Karpas-422 (cell line): ENCODE measurements at places on chromosomes 12 and 14. TPM values are rescaled to one million over a fixed set of nuclear protein-coding genes. Genes with fewer than 3 reads are reported as not detected.

Gene ARHGAP9
- total RNA-seq: 6.7 and 12.3 TPM in 2 replicates

Gene SALL2
- not detected in 2 replicates for total RNA-seq

Gene GDF11
- total RNA-seq: 2.9 and 7.8 TPM in 2 replicates

Gene TAS2R50
- 3.9 and 12.0 TPM in 2 replicates for total RNA-seq

Gene TMTC2
- total RNA-seq: 3.2 and 5.0 TPM in 2 replicates

GRCh38 chr12:66848967-66849366, 170.1 kb upstream of the GRIP1 start:
- no peak overlapping the region for H3K27ac ChIP-seq
- peaks cover 3% of the 10 kb centered on the region; the same call in 1 of the 2 replicates for H3K27me3 ChIP-seq
- no peaks in the 10 kb centered on the region for H3K36me3 ChIP-seq
- no peak for DNase-seq
- H3K4me1 ChIP-seq: 0 out of 2 replicates have a peak, but pooled peaks cover 4% of the 10 kb centered on the region
- H3K4me3 ChIP-seq: no peak overlapping the region

DNA sequence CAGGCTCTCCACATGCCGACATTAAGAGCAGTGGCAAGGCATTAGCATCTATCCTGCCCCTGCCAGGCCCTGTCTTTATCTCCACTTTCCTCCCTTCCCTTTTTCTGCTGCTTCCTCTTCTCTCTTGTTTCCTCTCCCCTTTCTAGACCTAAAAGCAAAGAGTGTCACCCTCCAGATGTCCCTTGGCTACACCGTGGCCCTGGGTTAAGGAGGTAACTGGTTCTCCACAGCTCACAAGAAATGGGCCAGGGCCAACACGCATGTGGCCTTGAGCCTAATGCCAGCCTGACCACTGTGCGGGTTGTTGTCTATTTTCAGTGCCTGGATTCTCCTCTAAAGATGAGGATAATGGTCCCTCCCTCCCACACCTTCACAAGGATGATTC, 41.7 kb upstream of the DDX11 start:
- H3K36me3 ChIP-seq: no peaks in the 10 kb centered on the region
- H3K4me3 ChIP-seq: no peak overlapping the region
- no peaks in the 10 kb centered on the region for H3K27me3 ChIP-seq
- DNase-seq: no peak

DNA sequence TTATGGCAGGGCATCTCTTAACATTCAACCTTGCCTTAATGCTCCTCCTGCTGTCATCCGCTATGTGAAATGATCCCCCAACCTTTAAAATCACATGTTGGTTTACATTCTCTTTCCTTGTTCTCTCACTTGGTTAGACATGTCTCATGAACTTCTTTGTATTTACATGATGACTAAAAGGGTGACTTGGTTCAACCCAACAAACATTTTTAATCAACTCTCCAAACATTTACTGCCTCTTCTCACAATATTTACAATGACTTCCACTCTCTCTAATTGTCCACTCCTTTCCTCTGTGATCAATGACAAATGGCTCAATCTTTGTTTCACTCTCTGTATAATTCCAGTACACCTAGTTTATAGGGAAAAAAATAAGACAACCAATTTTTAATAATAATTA, 506.1 kb downstream of the NELL2 start:
- H3K27ac ChIP-seq: no peak overlapping the region
- H3K27me3 ChIP-seq: no peaks in the 10 kb centered on the region
- H3K36me3 ChIP-seq: no peaks in the 10 kb centered on the region

GRCh38 chr12:103698752-103699560, 111.9 kb downstream of the STAB2 start:
- DNase-seq: no peak
- no peak overlapping the region for H3K4me3 ChIP-seq
- H3K36me3 ChIP-seq: no peaks in the 10 kb centered on the region
- H3K27me3 ChIP-seq: 0 out of 2 replicates have a peak, but pooled peaks cover 4% of the 10 kb centered on the region
- H3K27ac ChIP-seq: no peak overlapping the region

GRCh38 chr14:56379956-56380355, 199.6 kb upstream of the TMEM260 start:
- no peak for DNase-seq
- H3K4me1 ChIP-seq: no peaks in the 10 kb centered on the region; the same call in 1 of the 2 replicates
- no peaks in the 10 kb centered on the region for H3K36me3 ChIP-seq

GRCh38 chr12:94157981-94158411, 9.6 kb downstream of the PLXNC1 start:
- no peaks in the 10 kb centered on the region for H3K36me3 ChIP-seq
- H3K27ac ChIP-seq: no peak overlapping the region
- no peak overlapping the region for H3K4me3 ChIP-seq
- DNase-seq: no peak
- H3K4me1 ChIP-seq: peaks cover 7% of the 10 kb centered on the region

GRCh38 chr12:114735680-114736374, 51.9 kb upstream of the TBX3 start:
- no peaks in the 10 kb centered on the region for H3K27me3 ChIP-seq
- H3K4me3 ChIP-seq: no peak overlapping the region
- H3K36me3 ChIP-seq: no peaks in the 10 kb centered on the region
- no peak overlapping the region for H3K27ac ChIP-seq

DNA sequence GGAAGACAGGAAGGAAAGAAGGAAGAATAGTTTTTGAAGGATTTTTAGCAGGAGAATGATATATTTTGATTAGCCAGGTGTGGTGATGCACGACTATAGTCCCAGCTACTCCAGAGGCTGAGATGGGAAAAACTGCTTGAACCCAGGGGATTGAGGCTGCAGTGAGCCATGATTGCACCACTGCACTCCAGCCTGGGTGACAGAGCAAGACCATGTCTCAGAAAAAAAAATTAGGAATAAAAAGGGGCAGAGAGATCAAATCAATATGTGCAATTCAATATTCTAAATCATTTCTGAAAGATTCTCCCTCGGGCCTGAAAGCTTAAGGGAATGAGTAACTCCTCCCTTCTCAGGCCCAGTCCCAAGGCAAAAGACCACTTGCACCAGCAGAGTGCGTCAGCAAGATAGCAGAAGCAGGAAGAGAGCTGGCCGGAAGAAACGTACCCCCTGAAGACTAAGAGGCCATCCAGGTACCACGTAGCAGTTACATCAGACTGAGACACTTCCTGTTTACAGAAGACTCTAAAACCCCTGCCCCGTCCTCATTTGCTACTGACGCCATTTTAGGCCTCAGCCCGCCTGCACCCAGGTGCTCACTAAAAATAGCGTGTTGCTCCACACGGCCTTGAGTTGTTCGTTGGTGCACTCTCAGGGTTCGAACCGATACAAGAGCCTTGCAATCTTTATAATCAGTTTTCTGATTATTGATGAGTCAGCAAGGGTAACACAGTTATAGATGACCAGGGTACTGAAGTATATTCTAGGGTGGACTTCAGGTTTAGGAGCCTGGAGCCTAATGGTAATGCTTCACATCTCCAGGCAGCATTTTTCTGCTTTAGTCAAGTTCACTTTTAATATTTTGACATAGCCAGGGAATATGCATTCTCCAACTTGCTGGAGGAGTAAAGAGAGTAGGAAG, 57.7 kb upstream of the CSRP2 start:
- no peak overlapping the region for H3K27ac ChIP-seq
- no peaks in the 10 kb centered on the region for H3K36me3 ChIP-seq
- no peaks in the 10 kb centered on the region for H3K27me3 ChIP-seq
- no peak overlapping the region for H3K4me3 ChIP-seq
- H3K4me1 ChIP-seq: no peaks in the 10 kb centered on the region

DNA sequence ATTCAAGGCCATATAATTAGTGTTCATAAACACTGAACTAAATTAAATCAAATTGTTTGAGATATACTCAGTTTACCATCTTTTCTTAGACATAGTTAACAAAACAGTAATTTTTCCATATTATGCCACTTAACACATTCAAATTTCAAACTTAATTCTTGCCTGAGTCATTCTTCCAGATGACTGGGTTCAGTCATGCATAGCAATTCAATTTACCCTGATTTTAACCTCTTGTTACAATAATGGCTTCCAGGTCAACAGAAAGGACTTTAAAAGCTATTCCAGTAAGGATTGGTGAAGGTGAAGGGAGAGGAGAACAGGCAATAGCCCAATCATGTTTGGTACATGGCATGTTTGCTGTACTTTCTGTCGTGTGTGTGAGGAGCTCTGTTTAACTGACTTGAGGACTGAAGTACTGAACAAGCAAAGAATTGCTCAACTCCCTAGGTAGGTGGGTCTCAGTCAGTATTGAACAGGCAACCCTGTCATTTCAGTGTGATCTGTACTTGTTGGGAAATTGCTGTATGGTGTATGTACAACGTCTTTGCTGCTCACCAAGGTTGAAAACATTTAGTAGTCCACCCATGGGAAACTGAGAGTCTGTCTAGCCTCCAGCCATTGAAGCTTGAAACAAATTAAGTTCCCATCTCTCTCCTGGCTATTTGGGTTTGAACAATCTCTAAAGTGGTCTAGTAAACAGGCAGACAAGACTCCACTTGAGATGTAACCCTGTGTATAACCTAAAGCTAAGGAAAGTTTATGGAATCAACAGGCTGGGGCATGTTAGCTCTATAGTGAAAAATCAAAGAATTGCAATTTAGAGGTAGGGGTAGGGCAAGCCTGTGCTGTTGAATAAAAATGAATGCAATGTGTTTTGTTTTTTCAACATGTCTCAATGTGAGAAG, 327.2 kb downstream of the BTG1 start:
- no peaks in the 10 kb centered on the region for H3K36me3 ChIP-seq
- H3K4me1 ChIP-seq: no peaks in the 10 kb centered on the region
- H3K4me3 ChIP-seq: no peak overlapping the region

- no peak overlapping the region for H3K27ac ChIP-seq
- DNase-seq: no peak
- no peak overlapping the region for H3K4me3 ChIP-seq
- no peaks in the 10 kb centered on the region for H3K27me3 ChIP-seq
- no peaks in the 10 kb centered on the region for H3K36me3 ChIP-seq
Observed at GRCh38 chr14:61536661-61537562, 158.4 kb upstream of the HIF1A start.

DNA sequence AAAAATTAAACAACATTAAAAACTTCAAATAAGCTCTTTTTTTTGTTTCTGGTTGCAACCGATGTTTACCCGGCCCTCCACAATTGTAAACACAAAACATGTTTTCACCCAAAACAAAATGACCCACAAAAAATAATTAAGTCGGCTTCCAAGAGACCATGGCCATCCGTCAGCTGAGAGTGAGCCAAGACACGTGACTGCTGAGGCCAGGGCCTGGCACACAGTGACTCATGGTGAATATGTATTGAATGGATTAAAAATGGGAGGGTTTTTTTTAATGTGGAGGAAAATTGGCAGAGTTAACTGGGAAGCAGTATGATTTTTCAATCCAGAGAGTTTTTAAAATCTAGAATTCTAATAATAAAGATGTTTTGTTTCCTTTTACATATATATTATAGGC, 13.8 kb upstream of the CPNE8 start:
- H3K27ac ChIP-seq: no peak overlapping the region
- H3K27me3 ChIP-seq: no peaks in the 10 kb centered on the region
- H3K4me1 ChIP-seq: no peaks in the 10 kb centered on the region
- DNase-seq: no peak
